Stimulated activated CD8-positive, alpha-beta memory T cell treated with anti-CD3 and anti-CD28 coated beads, Interleukin-7, amount 100 ng/mL, for 1 hour (primary cell): ENCODE measurements at places on chromosomes 5 and 9.
A peak's percentile ranks its signal among the peaks of the same experiment; 100 is the strongest.

GRCh38 chr9:92725766-92726165, 38.9 kb downstream of the BICD2 start:
- no peak for DNase-seq

DNA sequence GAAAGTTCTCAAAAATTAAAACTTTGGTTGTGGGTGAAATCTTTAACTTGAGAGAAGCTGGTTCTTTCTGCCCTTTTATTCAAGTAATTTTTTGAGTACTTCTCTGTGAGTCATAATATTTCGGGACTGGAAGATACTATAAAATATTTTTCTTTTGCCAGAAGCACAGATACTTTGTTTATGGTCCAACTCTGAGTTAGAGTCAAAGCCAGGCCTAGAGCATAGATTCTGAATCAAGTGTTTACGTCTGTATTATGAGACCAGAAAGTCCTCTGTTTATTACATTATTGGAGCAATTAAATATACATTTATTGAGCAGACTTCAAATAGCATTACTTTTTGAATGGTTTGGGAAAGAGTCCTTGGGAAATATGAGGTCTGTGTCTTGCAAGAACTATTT, 187.9 kb downstream of the FER start:
- no peak for DNase-seq

DNA sequence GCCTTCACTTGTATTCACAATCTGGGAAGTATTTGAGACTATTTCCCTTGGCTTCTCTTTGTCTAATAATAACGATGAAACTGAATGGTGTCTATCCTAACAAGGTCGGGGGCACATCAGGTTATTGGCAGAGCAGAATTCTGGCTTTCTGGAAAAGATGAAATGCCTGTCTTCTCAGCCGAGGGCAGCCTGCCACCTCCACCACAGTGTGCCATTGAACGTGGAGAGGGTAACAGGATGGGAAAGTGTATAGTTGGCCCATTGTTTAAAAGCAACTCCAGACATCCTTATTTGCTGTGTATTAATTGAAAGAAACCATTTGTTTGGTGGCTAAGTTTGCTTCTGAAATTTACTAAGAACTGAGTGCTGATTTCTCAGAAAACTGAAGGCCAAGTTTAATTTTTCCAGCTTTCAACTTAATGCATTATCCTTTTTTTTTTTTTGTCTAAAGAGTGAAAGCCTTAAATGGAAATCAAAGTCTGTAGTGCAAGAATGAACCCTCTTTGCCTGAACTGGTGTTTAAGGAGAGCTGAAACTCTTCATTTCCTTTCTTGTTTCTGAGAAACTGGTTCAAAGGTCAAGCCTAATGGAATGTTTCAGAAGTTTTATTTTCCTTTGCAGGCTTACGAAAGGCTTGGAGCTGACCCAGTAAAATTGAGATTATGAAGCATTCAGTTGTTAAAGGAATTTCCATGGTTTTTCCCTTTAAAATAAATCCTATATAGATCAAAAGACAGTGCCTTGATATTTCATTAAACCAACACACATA, 563.7 kb upstream of the DAP start:
- no peak for DNase-seq

GRCh38 chr5:21818370-21818720, 1034.8 kb downstream of the CDH12 start:
- no peak for DNase-seq

GRCh38 chr5:110441035-110441434, 285.4 kb downstream of the TMEM232 start:
- DNase-seq, result no peak

DNA sequence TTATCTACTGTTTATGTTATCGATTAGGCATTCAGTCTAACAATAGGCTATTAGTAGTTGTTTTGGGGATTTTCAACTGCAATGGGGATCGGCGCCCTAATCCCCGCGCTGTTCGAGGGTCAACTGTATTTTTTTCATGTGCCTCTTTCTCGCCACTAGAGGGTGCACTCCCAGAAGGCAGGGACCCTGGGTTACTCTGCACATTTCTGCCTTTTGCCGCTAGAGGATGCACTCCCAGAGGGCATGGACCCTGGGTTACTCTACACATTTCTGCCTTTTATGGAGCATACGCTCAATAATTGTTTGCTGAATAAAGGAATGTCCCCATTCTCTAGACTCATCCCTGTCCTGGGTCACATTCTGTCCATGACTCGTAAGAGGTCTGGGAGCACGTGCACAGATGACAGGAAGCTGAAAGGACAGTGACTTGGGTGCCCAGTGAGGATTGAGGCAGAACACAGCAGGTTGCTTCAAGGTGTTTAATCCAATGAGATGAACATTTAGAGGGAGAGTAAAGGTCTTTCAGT, 27.9 kb upstream of the RECK start:
- peak; percentile 9 for DNase-seq

GRCh38 chr5:84729326-84729725, 344.6 kb upstream of the EDIL3 start:
- no peak for DNase-seq

DNA sequence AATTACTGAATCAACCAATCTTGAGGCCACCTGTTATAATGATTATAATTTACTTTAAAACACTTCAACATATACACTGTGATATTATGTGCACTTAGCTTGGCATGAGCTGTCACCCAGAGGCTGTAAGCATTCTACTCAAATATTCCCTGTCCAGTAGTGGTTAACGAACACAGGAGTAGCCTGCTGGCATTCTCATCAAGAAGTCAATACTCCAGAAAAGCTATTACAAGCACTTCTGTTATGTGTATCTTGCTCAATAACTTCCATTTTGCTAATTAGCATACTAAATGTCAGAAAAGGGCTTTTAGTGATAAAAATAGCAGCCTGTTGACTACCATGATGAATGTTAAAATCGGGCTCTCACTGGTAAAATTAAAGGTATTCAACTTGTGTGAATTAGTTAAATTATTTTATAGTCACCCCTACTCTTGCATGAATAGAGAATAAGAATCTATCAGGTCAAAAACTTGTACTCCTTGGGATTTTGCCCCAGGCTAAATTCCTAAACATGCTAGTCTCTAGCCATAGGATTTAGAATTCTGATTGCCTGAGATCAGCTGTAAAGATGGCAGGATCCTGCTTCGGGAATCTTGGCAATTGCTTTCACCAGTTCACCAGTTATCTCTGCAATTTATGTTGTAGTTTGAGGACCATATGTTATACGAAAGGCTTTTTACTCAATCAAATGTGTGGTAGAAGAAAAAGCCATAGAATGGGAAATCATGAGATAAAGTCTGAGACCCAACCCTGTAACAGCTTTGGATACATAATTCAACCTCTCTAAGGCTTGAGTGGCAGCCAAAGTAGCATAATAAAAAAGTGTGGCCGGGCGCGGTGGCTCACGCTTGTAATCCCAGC, 43.4 kb upstream of the PAM start:
- DNase-seq, result no peak

GRCh38 chr9:125524583-125525355, 182.2 kb downstream of the MAPKAP1 start:
- no peak for DNase-seq

DNA sequence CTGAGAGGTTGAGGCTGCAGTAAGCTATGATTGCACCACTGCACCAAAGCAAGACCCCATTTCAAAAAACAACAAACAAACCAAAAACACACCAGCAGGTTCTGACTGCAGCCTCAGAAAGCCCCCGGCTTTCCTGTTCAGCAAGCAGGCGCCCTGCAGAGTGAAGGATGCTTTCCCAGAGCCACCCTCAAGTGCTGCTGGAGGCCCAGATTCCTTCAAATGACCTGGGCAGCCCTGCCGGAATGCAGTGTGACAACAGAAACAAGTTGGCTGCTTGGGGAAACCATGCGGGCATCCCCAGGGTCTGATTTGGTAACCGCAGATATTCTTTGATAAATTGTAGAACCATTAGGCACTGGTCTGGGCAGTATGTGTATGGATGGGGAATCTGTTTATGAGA, 35.7 kb upstream of the GNE start:
- DNase-seq, result no peak

- no peak for DNase-seq
Observed at GRCh38 chr5:31682025-31682424, 43.1 kb downstream of the PDZD2 start.

DNA sequence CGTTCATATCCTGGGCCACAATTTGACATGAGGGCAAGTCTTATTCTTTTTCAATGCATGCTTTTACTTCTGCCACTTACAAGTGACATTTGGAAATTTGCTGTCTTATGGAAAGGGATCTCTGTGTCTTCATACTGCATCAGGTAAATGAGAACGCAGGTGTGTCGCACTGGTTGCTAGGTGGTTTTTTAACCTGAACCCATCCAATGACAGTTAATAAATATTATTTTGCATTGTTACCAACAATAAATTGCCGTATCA, 1.1 kb downstream of the ADAMTS16 start:
- DNase-seq, result no peak

- no peak for DNase-seq
Observed at GRCh38 chr9:5455181-5455580, 4.8 kb downstream of the CD274 start.

DNA sequence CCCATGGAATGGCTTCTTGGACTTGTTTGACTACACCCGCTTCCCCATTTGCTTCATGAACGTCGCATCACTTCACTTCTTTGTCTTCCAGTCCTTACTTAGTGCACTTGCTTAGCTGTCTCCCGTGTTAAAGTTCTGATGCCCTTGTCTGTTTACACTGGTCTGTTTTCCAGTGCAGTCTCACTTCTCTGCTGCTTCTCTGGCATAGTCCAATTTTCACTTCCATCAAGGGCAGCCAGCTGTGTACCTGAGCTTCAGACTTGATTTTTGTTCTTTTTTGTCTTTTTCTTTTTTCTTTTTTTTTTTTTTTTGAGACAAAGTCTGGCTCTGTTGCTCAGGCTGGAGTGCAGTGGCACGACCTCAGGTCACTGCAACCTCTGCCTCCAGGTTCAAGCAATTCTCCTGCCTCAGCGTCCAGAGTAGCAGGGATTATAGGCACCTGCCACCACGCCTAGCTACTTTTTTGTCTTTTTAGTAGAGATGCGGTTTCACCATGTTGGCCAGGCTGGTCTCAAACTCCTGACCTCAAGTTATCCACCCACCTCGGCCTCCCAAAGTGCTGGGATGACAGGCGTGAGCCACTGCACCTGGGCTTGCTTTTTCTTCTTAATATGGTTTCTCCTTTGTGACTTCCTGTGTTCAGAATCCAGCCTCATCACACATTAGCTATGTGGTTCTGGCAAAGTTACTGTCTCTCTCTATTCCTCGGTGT, 75.4 kb downstream of the LRRC70 start:
- DNase-seq, result no peak

DNA sequence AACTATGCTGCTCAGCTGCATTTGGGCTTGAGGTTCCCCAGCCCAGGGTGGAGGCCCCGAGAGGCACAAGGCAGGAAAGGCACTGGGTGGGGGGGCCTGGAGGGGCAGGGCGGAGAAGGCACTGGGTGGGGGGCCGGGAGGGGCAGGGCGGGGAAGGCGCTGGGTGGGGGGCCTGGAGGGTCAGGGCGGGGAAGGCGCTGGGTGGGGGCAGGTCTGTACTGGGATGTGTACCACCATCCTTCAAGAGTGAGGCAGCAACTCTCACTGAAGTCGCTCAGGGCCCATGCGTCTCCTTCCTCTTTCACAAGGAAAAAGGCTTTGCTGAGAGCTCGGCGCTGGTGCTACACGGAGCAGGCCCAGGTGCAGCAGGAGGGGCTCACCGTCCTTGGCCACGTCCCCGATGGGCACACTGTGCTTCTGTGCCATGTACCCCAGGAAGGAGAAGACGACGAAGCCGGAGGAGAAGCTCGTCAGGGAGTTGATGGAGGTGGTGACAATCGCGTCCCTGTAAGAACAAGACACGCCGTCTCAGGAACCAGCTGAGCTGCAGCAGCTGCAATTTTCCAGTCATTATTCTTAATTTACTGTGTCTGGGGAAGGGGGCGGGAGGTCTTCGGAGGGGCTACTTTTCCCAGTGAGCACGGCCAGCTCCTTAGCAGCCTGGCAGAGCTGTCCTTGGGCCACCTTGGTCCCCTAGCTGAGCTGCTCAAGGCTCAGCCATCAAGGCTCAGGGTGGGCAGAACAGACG, 30.8 kb downstream of the SLC6A3 start:
- no peak for DNase-seq

DNA sequence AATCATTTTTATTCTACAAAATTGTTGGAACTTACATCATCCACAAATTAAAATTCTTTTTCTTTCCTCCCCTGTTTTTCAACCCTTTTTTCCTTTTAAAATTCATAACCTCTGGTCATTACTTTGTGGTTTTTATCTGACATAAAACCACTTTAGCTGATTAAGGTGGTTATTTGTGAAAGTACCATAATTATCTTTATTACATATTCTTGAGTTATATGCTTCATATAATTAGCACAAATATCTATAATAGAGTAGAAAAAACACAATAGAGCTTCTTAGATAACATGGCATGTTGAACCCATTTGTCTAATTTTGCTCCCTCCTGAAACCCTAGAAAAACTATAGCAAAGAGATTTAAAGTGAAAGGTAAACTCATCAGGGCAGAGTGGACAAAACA, 22.9 kb upstream of the PPIC start:
- DNase-seq, result no peak

GRCh38 chr9:73344060-73344459, 192.4 kb downstream of the ANXA1 start:
- DNase-seq, result no peak

DNA sequence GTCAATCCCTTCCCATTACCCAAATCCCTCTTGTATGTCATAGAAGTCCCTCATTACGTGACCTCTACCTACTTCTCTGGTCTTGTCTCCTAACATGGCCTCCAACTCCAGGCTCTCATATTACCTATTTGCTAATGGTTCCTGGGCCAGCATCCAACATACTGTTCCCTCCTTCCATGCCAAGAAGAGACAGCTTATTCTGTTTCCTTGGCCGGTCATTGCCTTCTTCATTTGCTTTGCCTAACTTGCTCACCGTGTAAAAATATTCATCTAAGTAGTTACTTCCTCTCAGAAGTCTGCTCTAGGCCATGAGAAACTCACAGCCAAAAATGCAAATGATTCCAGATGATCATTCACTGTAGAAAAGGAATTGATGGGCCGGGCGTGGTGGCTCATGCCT, 8.9 kb upstream of the IL6ST start:
- DNase-seq, result no peak

- DNase-seq, result no peak
Observed at GRCh38 chr9:4769321-4770080, 23.2 kb upstream of the RCL1 start.

DNA sequence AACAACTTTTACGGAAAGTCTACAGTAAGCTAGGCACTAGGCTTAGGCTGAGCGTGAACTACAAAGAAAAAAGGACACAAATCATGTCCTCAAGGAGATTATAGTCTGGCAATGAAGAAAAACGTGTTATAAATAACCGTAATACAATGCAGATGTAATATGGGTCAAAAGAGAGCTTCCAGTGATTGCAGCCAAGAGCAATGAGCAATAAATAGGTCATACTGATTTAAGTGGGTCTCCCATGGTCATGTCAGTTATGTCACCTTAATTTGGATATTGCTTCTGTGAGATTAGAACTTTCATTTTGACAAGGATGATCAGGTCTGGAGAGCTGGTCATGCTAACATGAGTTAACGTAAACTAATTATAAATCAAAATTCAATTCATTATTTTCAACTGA, 158.6 kb upstream of the GNA14 start:
- DNase-seq, result no peak

GRCh38 chr9:20331095-20331685, 291.1 kb downstream of the MLLT3 start:
- DNase-seq, result no peak
